ENCODE measurements at places on chromosomes 5 and 9. TPM values are rescaled to one million over a fixed set of nuclear protein-coding genes. Genes with fewer than 3 reads are reported as not detected.

The RGS7BP gene
- 0.51 TPM for total RNA-seq

The SV2C gene
- not detected for total RNA-seq

The INSL4 gene
- total RNA-seq = not detected

The MELK gene
- 6.2 TPM for total RNA-seq

The PCDHGC3 gene
- total RNA-seq = 59.0 TPM

The RANBP3L gene
- total RNA-seq = under 0.01 TPM

The TRAF1 gene
- total RNA-seq = 2.6 TPM

The LCNL1 gene
- total RNA-seq = 3.3 TPM

The OTP gene
- not detected for total RNA-seq

The C5orf52 gene
- not detected for total RNA-seq

The SOHLH1 gene
- not detected for total RNA-seq

The IRX1 gene
- not detected for total RNA-seq

The CNTNAP3 gene
- under 0.01 TPM for total RNA-seq

The FBLL1 gene
- 3.9 TPM for total RNA-seq
